NCI-H187 treated with DMSO at 0.1 percent for 48 hours (cell line): ENCODE measurements at places on chromosomes 3 and 15.

- no peak for DNase-seq
These were observed 273.8 kb upstream of the DCBLD2 start for GRCh38 chr3:99175276-99175812.

GRCh38 chr3:159724627-159725026 is 264.0 kb upstream of the IL12A start:
- no peak for DNase-seq

DNA sequence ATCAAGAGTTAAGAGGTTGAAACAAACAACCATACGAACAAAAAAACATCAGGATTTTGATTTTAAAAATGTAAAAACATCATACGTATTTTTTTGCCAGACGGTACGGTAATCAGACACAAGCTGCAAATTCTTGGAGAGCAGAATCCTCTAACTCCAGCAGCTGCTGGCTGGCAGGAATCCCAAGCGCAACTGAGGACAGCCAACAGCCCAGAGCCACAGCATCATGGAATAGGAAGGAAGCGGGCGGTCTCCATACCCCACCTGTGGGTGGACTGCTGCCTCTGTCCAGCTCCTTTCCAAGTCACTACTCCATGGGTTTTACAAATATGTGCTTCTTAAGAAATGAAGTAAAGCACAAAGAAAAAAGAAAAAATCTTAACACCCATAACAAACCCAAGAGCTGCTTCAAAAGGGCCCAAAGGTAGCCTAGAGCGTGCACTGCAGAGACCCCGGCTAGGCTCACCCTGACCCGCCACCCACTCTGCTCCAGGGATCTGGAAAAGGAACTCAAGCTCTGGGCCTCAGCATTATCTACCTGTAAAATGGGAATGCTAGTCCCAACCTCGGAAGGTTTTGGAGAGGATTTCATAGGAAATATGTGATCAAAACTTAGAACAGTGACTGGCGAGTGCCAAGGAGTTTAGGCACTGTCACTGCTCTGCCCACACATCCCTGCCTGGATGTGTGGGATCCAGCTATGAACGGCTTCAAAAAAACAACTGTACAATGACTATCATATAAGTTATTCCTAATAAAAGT is 33.4 kb downstream of the ZXDC start:
- no peak for DNase-seq

DNA sequence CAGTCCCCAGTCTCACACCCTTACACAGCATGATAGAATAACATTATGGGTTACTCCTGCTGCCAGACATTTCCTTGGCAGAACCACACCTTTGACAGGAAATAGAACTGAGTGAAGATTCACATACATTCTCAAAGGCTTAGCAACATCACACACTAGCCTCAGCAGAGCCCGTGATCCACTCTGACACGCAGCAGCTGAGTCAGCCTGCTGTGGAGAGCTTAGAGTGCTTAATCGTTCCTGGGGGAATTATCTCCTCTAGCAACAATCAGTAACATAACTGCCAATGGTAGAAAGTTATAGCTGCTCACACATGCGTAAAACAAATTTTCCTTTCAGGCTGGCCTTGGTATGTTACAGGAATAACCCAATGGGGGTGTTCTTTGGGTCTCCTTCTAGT is 382.1 kb downstream of the GAP43 start:
- DNase-seq = peak; percentile 37

DNA sequence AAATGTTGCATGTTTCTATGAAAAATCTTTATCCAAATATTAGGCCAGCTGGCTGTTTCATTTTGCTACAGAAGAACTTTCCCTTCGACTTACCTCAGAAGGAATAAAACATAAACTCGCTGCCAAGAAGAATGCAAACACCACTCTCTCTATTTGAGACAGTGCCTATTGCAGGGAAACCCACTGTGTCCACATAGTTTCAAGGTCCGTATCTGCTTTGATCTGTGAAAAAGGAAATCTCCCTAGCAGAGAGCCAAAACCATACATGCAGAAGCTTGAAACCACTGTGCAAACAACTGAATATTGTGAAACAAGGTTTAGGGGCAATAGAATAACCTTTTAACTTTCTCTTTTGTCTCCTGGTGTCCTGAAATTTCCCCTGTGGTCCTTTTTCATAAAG is 35.0 kb upstream of the CAPN7 start:
- DNase-seq = no peak

GRCh38 chr15:82663186-82663600 is 16.0 kb upstream of the CPEB1 start:
- no peak for DNase-seq

DNA sequence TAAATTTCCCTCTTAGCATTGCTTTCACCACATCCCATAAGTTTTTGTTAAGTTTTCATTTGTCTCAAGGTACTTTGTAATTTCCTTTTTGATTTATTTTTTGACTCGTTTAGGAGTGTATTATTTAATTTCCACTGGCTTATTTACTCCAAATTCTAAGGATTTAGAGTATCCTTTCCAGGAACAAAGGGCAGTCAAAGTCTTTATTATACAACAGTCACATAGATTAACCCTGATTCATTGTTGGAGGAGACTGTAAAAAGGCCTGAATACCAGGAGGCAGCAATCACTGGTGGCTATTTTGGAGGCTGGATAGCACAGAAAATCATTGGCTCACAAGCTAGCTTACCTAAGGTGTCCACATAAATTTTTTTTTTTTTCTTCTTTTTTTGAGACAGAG is 39.9 kb downstream of the OIP5 start:
- no peak for DNase-seq

GRCh38 chr3:28243424-28244106 is 2.1 kb downstream of the CMC1 start:
- no peak for DNase-seq

DNA sequence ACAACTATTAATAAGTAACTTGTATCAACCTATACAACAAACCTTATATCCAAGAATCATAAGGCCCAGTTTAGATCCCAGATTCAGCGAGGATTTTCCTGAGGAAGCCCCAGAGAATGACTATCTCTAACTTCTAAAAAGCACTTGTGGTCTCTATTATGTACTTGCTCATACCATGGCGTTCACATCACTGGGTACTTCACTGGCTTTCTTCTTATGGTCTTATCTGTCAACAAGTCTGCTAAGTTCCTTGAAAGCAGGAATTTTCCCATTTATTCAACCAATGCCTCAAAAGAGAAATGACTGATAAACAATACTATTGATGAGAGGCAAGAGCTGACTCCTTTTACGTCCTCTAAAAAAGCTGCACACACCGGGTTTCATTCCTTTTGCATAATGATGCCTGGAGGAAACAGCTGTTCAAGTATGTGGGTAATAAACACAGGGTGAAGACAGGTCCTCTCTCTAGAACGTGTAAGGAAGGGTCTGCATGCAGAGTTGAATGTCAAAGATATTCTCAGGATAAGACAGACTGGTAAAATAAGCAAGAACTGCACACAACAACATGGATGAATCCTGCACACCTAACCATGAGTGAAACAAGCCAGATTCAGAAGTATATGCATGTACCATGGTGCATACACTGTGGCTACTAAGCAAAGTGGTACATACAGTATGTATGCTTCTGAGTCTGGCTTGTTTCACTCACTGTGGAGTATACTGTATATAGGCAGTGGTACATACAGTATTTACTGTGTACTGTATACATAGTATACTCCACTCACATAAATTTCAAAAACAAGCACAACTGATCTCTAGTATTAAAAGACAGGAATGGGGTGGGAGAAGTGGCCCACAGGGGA is 408.7 kb downstream of the SHQ1 start:
- DNase-seq = no peak

DNA sequence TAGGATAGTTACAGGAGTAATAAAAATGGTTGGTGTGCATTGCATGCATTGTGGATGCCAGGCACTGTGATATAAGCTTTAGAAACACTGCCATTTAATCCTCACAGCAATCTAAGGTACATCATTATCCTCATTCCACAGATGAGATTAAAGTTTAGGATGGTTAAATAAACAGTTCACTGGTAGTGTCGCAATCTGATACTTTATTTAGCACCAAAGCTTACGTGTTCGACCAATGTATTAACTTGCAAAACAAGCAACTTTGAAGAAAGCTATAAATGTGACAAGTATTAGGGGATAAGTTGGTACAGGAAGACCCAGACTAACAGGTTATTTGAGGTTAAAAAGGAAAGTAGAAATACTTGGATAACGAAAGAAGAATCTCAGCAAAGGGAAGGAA is 150.5 kb upstream of the ZNF385D start:
- no peak for DNase-seq

- DNase-seq = no peak
These were observed 119.0 kb downstream of the BBX start for GRCh38 chr3:107641572-107642307.

DNA sequence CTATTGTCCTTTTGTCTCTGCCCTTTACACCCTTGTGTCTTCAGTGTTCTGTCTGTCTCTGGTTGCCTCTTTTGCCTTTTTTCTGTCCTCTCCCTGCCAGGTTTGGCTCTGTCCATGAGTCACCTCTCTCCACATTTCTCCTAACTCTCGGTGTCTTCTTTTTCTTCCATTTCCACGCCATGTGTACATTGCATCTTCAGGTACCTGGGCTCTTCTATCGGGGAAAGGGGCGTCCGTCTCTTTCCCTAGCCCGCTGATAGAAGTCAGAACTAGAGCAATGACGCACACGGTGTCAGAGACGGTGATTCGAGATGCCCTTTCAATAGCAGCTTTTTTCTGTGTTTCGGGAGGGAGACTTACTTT is 641 bp downstream of the OPA1 start:
- no peak for DNase-seq

- no peak for DNase-seq
These were observed 179.3 kb downstream of the FOXB1 start for GRCh38 chr15:60183366-60183765.

DNA sequence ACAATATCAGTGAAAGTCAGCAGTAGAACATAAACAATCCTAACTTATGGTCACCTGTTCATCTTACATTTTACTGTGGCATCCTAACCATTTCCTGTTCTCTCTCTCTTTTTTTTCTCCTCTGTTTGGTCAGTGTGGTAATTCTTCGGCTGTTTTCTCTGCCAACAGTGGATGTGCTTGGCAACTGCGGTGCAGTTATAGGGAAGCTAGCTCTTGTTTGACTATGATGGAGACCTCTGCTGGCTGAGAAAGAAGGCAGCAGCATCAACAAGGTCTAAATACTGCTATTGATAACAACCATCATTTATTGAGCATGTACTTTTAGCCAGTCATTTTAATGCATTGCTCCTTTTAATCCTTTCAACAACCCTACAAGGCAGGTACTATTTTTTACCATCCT is 723 bp upstream of the DRD3 start:
- DNase-seq = no peak

- DNase-seq = no peak
These were observed 326.8 kb downstream of the SUCLG2 start for GRCh38 chr3:67327582-67327981.
